Epithelial cell of prostate (primary cell): ENCODE measurements at places on chromosomes 7 and 10.
A peak's percentile ranks its signal among the peaks of the same experiment; 100 is the strongest.

GRCh38 chr7:88586219-88586618, 173.3 kb upstream of the ZNF804B start:
- no peak for DNase-seq

DNA sequence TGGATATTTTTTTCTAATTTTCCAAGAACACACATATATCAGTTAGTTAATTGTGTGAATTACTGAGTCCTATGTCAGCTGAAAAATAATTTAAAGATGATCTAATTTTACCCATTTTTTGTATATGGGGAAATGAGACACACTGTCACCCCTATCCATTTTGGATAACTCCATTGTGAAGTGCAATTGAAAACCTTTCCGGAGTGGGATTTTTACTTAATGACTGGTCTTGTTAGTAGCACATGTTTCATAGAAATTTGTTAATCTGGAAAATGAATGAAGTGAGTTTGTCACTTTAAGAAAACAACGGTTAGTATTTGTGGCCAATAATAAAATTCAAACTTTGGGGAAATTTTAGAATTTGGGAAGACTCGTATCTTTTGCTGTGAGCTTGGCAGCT, 2.0 kb downstream of the GARS1 start:
- no peak for DNase-seq

GRCh38 chr7:86130268-86130667, 513.4 kb upstream of the GRM3 start:
- no peak for DNase-seq

GRCh38 chr10:68900427-68901104, 549 bp upstream of the DDX50 start:
- DNase-seq = no peak

- peak; percentile 83 for DNase-seq
Measured at GRCh38 chr7:25028370-25029021, 48.5 kb upstream of the OSBPL3 start.

- no peak for DNase-seq
Measured at GRCh38 chr10:31090894-31091607, 59.4 kb upstream of the ZNF438 start.

- DNase-seq = no peak
Measured at GRCh38 chr10:12690525-12691126, 310.9 kb downstream of the CCDC3 start.
